ENCODE measurements at places on chromosomes 3 and 15.

GRCh38 chr3:2976796-2977195 lies 133.4 kb downstream of the IL5RA start:
- no peak for DNase-seq

- DNase-seq = no peak
These were observed 18.0 kb upstream of the DNAJC13 start for GRCh38 chr3:132399054-132399929.

DNA sequence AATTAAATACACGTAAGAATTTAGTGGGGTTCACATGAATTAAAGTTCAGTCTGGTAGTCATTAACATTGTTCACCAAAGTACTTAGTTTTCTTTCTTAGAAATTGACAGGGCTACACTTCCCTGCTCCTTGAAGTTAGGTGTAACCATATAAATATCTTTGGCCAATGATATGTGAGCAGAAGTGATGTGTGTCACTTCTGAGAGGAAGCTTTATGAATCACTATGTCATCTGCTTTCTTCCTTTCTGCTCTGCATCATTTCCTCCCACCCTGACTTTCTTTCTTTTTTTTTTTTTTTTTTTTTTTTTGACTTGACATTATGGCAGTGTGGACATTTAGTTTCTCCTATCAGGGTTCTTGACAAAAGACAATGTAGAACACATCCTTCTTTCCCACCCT lies 156.2 kb upstream of the COL8A1 start:
- DNase-seq = no peak

GRCh38 chr3:4506559-4507023 lies 13.4 kb downstream of the ITPR1 start:
- no peak for DNase-seq

DNA sequence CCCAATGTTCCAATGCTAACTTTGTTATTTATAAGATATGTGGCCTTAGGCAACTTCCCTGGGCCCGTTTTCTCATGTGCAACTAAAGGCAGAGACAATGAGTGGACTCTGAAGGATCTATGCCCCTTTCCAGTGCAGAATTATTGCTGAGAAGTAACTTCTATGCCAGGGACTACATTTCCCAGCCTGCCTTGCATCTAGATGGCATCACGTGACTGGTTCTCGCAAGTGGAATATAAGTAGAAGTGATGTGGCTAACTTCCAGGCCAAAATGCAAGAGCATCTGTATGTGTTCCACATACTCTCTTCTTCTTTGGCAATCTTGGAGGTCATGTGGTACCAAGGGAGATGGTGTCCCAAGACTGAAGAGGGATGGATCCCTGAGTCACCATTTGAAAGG lies 674.4 kb downstream of the NTRK3 start:
- no peak for DNase-seq

GRCh38 chr3:130679218-130679617 lies 67.4 kb downstream of the PIK3R4 start:
- no peak for DNase-seq

GRCh38 chr15:32982001-32982400 lies 212.5 kb downstream of the FMN1 start:
- DNase-seq = no peak

DNA sequence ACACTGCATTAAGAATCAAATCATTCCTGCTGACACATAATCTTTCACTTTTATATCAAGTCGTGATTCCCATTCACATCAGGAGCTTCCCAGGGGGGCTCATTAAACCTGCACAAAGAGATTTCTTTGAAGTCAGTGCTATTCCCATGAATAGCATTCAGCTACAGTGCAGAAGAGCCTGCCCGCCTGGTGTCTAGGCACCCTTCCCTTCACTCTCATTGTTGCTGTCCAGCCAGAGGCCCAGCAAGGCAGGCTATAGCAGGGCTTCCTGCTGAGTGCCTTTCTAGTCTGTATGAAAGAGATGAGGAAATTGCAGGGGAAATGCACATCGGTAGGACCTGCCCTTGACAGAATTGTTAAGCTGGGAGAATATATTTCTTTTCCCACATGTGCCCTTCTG lies 4.5 kb upstream of the GJD2 start:
- no peak for DNase-seq

GRCh38 chr3:18883571-18883970 lies 264.7 kb upstream of the KCNH8 start:
- no peak for DNase-seq

DNA sequence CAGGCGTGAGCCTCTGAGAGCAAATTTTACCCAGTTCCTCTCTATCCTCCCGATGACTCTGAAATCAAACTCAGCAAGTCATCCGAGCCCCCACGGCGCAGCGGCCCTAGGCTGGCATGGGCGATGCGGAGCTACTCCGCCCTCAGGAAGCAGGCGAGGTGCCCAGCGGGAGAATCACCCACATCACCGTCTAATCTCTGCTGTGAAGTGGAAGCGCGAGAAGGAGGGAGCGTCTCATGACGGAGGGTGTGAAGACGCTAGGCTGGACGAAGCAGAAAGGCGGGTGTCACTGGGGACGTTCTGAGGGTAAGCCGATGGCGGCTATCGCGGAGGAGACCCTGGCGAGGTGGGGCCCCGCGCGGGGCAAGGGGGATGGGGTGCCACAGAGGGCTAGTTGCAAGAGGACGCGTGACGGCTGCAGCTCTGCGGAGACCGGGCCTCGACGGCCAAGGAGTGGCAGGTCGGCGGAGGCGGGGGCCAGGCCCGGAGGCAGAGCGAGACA lies 9.1 kb upstream of the GNAI2 start:
- no peak for DNase-seq

DNA sequence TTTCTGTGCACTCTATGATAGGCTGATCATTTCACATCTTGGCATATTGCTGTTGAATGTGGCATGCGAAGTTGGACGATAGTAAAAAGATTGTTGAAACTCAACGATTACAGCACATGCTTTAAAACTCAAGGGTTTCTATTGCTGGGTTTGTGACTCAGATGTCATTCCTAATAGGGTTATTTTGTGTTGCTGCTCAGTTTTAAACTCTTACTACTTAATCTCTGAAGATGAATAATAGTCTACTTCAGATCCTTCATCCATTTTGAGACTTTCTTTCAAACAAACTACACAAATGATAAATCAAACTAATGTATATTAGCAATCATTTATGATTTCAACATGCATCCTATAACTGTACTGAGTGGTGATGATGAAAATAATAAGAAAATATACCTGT lies 71.3 kb upstream of the MBNL1 start:
- no peak for DNase-seq

Measured in stimulated activated CD4-positive, alpha-beta T cell treated with anti-CD3 and anti-CD28 coated beads, Interleukin-12 subunit alpha, Interleukin-12 subunit beta, amount 100 ng/mL, for 4 hours (primary cell).